ENCODE measurements at places on chromosomes 1 and 21. TPM values are rescaled to one million over a fixed set of nuclear protein-coding genes. Genes with fewer than 3 reads are reported as not detected.

TMEM52 gene
- total RNA-seq = 1.3 TPM

C1orf167 gene
- 0.93 TPM for total RNA-seq

KLHDC7A gene
- not detected for total RNA-seq

TTC39A gene
- total RNA-seq = not detected

LCE1E gene
- not detected for total RNA-seq

ZBTB8A gene
- 3.1 TPM for total RNA-seq

PBX1 gene
- 29.2 TPM for total RNA-seq

Data from pericardium fibroblast (primary cell).